Sigmoid colon (tissue), 7 donors: ENCODE measurements at places on chromosomes 6 and 20. TPM values are rescaled to one million over a fixed set of nuclear protein-coding genes. Genes with fewer than 3 reads are reported as not detected.
A peak's percentile ranks its signal among the peaks of the same experiment; 100 is the strongest.

DNA sequence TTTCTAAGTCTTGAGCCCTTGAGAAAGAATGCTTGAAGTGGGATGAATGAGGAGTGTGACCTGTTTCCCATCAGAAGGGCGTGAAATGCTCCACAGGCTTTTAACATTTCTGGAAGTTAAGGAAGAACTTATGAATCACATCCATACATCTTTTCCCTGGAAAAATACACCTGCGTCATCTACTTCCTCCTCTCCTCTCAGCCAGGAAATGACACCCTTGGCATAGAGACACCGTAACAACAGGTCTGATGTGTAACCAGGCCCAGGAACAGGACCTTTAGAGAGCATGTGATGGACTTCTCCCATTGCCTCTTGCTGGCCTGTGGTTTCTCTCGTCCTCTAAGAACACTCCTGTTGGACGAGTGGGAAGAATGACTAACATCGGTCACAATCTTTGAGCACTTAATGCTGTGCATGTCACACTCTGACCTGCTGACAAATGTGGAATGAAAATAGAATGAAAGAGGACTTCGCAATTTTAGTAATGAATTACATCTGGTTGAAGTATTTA, 28.5 kb upstream of the CITED2 start:
- H3K36me3 ChIP-seq, result no peaks in the 10 kb centered on the region
- peak overlapping the region; percentile 29 for H3K27ac ChIP-seq
- H3K27me3 ChIP-seq, result no peaks in the 10 kb centered on the region
- peaks cover 8% of the 10 kb centered on the region for H3K4me1 ChIP-seq
- H3K4me3 ChIP-seq, result no peak overlapping the region

The BTNL2 gene
- polyA plus RNA-seq, result not detected

DNA sequence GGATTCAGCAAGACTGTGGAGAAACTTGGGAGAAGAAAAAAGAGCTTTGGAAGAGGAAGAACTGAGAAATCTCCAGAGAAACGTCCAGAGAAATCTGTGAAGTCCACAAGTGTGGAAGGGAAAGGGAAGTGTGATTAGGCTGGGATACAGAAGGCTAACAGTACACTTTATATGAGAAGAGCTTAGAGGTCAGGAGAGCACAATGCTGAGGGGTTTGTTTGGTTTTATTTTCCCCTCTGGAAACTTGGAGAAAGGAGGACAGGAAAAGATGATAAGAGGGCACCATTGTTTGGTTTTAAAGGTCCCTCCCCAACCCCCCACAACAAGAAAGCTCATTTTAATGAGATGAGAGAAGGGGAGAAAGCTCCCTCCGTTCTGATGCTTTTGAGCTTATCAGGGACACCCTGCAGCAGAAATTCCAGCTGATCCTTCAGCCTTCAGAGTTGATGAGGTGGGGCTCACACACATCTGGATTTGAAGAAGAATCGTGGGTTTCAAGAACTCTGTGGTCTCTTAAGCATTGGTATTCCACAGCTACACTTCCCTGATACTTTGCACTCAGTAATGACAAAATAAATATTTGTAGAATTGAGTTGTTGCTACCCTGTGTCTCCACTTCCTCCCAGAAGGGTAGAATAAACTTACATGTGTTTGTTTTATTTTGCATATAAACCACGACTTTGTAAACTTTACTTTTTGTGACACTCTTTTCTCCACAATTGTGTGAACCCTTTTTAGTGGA, 1.9 kb downstream of the NT5E start:
- H3K27me3 ChIP-seq, result no peaks in the 10 kb centered on the region
- peak overlapping the region; percentile 94 for H3K27ac ChIP-seq
- H3K4me1 ChIP-seq, result peaks cover 31% of the 10 kb centered on the region

DNA sequence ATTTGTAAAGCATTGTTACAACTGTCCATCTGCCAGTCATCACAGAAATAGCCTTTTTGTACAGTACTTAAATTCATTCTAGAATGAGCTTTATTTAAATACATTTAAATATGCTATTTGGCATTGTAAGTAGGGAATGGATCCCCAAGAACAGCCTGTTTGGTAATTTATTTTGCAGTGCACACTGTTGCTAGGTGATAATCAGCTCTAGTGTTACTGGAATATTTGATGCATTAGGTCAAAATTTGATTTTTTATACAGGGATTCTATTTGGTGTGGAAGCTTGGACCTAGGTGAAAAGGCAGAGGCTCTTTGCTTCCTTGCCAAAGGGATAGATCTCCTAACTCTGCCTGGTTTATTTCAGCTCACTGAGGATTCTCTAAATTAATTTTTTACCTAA, 593.7 kb downstream of the EPM2A start:
- H3K4me1 ChIP-seq, result no peaks in the 10 kb centered on the region
- H3K4me3 ChIP-seq, result no peak overlapping the region
- no peak for DNase-seq

The CYP39A1 gene
- polyA plus RNA-seq, result 2.4 TPM

DNA sequence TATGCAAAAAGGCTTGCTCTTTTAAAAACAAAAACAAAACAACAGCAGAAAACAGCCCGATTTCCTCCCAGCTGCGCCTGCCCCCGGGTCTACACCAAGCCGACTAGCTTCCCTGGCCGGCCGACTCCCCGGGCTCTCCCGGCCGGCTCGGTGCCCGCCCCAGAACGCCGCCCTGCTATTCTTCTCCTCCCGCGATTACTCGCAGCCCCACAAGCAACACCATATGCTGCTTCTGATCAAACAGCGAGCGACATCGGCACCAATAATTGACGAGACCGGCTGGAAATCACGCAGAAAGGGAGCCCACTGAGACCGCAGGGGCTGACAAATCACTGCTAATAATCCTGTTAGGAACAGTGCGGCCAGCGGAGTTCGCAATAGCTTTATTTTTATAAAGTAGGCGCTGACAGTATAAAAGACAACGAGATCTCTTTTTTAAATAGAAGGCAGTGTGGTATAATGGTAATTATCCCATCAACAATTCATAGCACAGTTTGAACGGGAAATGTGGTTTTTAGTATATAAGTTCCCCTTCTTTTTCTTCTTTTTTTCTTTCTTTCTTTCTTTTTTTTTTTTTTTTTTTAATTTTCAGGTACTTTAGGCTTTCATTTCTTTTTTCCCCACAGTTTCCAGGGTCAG, 3.3 kb downstream of the SIM1 start:
- H3K27ac ChIP-seq, result no peak overlapping the region
- H3K27me3 ChIP-seq, result peaks cover 100% of the 10 kb centered on the region
- H3K4me3 ChIP-seq, result no peak overlapping the region
- H3K4me1 ChIP-seq, result peaks cover 23% of the 10 kb centered on the region
- no peaks in the 10 kb centered on the region for H3K36me3 ChIP-seq

DNA sequence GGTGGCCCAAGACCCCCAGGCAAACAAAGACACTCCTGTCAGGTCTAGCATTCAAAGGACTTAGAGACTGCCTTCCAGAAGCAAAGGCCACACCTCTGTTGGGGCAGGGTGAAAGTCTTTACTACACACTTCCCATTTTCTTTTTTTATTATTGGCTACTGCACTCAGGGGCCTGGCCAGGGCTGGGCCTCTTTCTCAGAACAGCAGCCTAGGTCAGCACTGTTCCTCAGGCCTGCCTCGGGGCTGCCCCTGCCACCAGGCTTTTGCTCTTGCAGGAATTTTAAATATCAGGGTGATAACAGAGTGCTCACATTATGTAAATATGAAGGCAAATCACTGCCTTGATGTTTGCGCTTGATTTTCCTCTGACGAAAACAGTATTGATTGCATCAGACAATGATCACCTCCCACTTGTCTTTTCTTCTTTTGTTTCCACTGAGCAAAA, 18.5 kb downstream of the GSTA4 start:
- DNase-seq, result no peak
- H3K27me3 ChIP-seq, result no peaks in the 10 kb centered on the region
- no peaks in the 10 kb centered on the region for H3K36me3 ChIP-seq

DNA sequence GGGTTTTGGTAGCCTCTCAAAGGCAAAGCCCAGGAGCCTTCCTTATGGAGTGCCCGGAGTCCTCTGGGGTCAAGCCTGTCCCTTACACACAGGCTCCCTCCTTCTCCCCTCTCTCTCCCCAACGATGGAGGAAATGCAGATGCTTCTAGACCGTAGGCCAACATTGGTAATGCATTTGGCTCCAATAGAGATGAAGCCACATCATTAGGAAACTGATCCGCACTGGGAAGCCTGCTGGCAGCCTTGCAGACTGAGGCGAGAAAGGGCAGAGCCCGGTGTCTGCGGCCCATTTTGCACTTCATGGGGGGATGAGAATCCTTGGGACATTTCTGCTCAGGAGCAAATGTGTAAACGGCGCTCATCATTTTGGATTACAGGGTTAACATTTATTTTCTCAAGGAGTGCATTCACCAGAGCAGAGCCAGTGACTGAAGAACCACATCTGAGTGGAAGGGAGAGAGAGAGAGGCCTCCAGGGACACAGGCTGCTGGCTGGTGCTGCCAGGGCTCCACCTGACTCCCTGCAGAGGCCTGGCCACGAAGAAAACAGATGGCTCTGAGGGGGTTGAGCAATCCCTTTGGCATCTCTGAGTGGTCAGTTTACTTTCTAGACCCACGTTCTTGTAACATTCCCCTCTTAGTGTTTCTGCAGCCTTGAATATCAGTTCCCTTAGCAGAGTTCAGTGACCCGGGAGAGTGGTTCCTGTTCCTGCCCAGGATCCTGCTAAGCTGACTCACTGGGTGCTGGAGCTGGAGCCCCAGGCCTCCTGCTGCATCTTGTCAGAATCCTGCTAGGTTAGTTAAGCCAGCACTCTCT, 4.4 kb upstream of the CST3 start:
- H3K27me3 ChIP-seq, result no peaks in the 10 kb centered on the region
- H3K36me3 ChIP-seq, result no peaks in the 10 kb centered on the region
- no peak overlapping the region for H3K4me3 ChIP-seq

The OXT gene
- not detected for polyA plus RNA-seq

- peak; percentile 66 for DNase-seq
- no peaks in the 10 kb centered on the region for H3K36me3 ChIP-seq
- peaks cover 61% of the 10 kb centered on the region for H3K27me3 ChIP-seq
- H3K4me3 ChIP-seq, result peak within 1 kb of the TSS; percentile 18
- H3K27ac ChIP-seq, result no peak within 1 kb of the TSS
These were observed at the start of gene ESR1 for GRCh38 chr6:151807513-151808370. ESR1 (plus strand) TSS chr6:151807682; CDS start chr6:151807913, 231 bp downstream.

- no peak overlapping the region for H3K4me3 ChIP-seq
- H3K27ac ChIP-seq, result no peak overlapping the region
- H3K27me3 ChIP-seq, result no peaks in the 10 kb centered on the region
- DNase-seq, result no peak
These were observed 14.3 kb upstream of the SPO11 start for GRCh38 chr20:57315083-57315975.
